Left ventricle myocardium inferior (tissue), 1 donor: ENCODE measurements at places on chromosomes 12 and 14. TPM values are rescaled to one million over a fixed set of nuclear protein-coding genes. Genes with fewer than 3 reads are reported as not detected.

GRCh38 chr12:6752167-6752920 lies 597 bp downstream of the MLF2 start:
- H3K27ac ChIP-seq, result peak overlapping the region; percentile 100
- H3K4me3 ChIP-seq, result peak overlapping the region; percentile 99
- H3K36me3 ChIP-seq, result peaks cover 44% of the 10 kb centered on the region
- no peaks in the 10 kb centered on the region for H3K27me3 ChIP-seq
- peaks cover 30% of the 10 kb centered on the region for H3K4me1 ChIP-seq
- peak; percentile 55 for DNase-seq

GRCh38 chr12:79409562-79409961 lies 281.2 kb downstream of the PAWR start:
- no peak for DNase-seq
- peaks cover 4% of the 10 kb centered on the region for H3K4me1 ChIP-seq
- no peaks in the 10 kb centered on the region for H3K27me3 ChIP-seq
- H3K27ac ChIP-seq, result no peak overlapping the region
- H3K36me3 ChIP-seq, result no peaks in the 10 kb centered on the region

- H3K36me3 ChIP-seq, result no peaks in the 10 kb centered on the region
- DNase-seq, result no peak
- no peak overlapping the region for H3K4me3 ChIP-seq
Measured at GRCh38 chr12:124758266-124759220, 105.1 kb downstream of the SCARB1 start.

DNA sequence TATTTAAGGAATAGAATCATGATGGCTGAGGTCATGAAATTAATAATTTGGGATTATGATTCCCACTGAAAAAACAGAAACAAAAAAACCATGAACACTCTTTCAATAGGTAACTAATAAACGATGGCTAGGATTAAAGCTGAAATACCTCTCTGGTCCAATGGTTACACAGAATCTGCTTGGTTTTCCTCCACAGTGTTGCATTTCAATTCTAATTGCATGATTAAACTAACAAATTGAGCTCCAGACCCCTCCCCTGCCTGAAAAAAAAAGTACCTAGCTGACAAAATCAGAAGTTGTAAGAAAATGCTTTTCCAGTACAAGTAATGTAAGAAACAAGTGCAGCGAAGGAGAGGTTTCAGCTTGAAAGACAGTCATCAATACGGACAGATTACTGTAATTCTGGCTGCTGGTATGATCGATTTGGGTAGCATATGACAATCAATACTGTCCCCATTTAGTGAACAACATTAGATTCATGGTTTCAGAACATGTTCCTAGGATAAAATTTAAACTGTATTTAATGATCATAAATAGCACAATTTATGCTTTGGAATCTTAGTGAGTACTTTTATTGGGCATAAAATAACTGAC lies 32.0 kb downstream of the INSM2 start:
- no peaks in the 10 kb centered on the region for H3K27me3 ChIP-seq
- H3K27ac ChIP-seq, result no peak overlapping the region
- H3K4me3 ChIP-seq, result no peak overlapping the region

Gene ANKRD52
- 25.1 TPM for total RNA-seq

GRCh38 chr14:88212691-88213090 lies 110.4 kb downstream of the KCNK10 start:
- no peak overlapping the region for H3K4me3 ChIP-seq
- no peaks in the 10 kb centered on the region for H3K4me1 ChIP-seq
- H3K27ac ChIP-seq, result no peak overlapping the region
- H3K36me3 ChIP-seq, result no peaks in the 10 kb centered on the region
- no peak for DNase-seq
- H3K27me3 ChIP-seq, result peaks cover 22% of the 10 kb centered on the region

DNA sequence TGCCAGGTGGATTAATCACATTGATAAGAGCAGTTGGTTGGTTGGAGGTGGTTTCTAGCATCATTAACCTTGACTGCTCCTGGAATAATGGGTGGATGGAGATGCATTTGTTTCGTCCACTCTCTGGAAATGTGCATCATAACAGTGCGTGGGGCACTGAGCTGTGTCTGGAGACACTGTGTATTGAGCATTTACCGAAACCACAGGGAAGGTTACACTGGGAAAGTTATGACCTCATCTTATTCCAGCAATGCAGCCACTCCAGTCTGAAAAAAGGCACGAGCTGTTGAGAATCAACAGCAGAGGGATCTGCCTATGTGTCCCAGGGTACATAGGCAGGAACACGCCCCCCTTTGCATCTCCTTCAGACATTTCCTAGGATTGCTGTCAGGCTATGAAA lies 27.2 kb downstream of the RNFT2 start:
- no peak for DNase-seq
- H3K4me3 ChIP-seq, result no peak overlapping the region
- H3K27ac ChIP-seq, result no peak overlapping the region
- H3K4me1 ChIP-seq, result no peaks in the 10 kb centered on the region

Gene LMBR1L
- 27.5 TPM for total RNA-seq

DNA sequence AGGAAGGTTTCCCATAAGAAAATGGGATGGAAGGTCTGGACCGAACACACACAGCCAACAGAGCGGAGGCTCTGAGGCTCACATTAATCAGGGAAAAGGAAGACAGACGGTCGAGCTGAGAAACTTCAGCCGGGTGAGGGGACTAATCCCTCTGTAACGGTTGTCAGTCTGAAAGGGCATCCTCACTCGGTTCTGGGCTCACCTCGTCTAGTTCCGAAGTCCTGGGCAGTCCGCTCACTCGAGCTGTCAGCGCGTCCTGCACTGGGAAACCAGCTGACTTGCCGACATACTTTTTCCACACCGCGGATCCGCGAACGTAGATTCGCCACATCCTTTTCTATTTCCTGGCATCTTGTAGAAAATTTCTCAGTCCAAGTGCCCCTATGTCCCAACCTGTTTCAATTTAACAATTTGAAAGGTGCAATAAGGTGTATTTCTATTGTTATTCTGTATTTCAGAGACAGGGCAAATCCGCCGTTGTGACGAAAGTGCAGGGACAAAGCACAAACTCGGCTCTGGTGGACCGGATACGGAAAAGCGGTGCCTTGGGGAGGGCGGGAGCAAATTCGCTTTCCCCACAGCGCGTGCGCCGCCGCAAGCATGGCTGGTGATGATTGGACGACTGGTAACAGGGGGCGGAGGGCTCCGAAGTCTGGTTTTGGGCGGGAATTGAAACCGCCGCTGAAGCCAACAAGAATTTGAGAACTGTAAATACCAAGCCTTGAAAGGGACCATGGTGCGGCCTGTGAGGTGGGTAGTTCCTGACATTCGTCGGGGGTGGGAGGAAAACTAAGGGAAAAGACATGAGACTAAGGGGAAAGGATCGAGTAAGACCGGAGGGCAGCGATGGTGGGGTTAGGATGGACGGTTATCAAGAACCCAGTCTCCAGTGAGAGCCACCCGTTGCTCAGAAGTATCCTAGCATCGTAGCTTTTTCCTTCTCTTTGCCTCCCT lies at the start of gene RAD51AP1:
Gene RAD51AP1, plus strand, starts transcription at position 684 of the 954 bp plus-strand sequence. Its CDS starts 50 bp downstream, at position 734.
- DNase-seq, result peak; percentile 92
- H3K27ac ChIP-seq, result peak within 1 kb of the TSS; percentile 96
- peak within 1 kb of the TSS; percentile 78 for H3K4me3 ChIP-seq
- H3K27me3 ChIP-seq, result no peaks in the 10 kb centered on the region
- peaks cover 18% of the 10 kb centered on the region for H3K36me3 ChIP-seq
- peaks cover 26% of the 10 kb centered on the region for H3K4me1 ChIP-seq

DNA sequence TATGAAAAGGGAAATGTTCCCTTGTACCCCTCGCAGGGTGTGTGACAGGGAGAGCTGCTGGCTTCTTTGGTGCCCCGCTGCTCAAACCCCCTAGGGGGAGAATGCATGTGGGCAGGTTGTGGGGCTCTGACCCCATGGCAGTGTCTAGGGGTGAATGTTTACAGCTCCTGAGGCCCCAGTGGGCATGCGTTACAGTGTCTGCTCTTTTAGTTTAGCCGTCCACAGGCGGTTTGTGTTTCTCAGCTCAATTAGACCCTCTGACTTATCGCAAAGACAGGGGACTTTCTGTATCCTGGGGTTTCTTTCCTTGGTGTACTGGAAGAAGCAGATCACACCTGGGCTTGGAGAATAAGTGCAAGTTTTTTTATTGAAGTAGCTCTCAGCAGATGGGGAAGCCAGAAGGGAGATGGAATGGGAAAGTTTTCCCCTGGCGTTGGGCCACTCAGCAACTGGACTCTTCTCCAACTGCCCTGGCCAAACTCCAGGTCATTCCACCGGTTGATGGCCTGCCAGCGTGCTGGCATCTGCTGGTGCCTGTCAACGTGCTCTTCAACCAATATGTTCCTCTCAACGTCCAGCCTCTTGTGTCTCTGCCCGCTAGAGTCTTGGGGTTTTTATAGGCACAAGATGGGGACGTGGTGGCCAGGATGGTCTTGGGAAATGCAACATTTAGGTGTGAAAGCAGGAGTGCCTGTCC lies 720.9 kb downstream of the FSCB start:
- H3K4me3 ChIP-seq, result no peak overlapping the region
- H3K36me3 ChIP-seq, result no peaks in the 10 kb centered on the region
- H3K27me3 ChIP-seq, result no peaks in the 10 kb centered on the region

Gene MON2
- total RNA-seq, result 17.2 TPM

GRCh38 chr12:52022841-52023181 lies 16.1 kb downstream of the TAMALIN start:
- H3K36me3 ChIP-seq, result no peaks in the 10 kb centered on the region
- H3K4me3 ChIP-seq, result peak overlapping the region; percentile 72
- peak overlapping the region; percentile 73 for H3K27ac ChIP-seq
- H3K27me3 ChIP-seq, result no peaks in the 10 kb centered on the region

DNA sequence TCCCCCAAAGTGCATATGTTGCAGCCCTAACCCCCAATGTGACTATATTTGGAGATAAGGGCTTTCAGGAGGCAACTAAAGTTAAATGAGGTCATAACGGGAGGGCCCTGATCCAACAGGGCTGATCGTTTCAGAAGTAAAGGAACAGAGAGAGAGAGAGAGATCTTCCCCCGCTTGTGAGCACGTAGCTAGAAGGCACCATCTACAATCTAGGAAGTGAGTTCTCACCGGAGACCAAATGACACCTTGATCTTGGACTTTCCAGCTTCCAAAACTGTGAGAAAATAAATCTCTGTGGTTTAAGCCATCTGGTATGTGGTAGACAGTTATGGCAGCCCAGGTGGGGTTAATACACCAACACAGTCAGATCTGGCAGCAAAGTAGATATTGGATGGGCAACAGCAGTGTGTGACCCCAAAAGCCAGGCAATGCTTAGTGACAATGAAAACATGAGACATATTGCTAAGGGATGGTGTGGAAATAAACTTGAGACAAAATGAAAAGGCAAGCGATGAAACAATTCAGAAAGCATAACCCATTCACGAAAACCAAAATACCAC lies 147.2 kb upstream of the GSC start:
- H3K4me3 ChIP-seq, result no peak overlapping the region
- no peaks in the 10 kb centered on the region for H3K36me3 ChIP-seq
- peaks cover 47% of the 10 kb centered on the region for H3K27me3 ChIP-seq
- H3K4me1 ChIP-seq, result no peaks in the 10 kb centered on the region
- H3K27ac ChIP-seq, result no peak overlapping the region
- DNase-seq, result no peak

Gene STYK1
- total RNA-seq, result not detected

Gene SMOC1
- 4.4 TPM for total RNA-seq

- no peaks in the 10 kb centered on the region for H3K27me3 ChIP-seq
- H3K4me1 ChIP-seq, result no peaks in the 10 kb centered on the region
- no peak overlapping the region for H3K27ac ChIP-seq
- H3K4me3 ChIP-seq, result no peak overlapping the region
- H3K36me3 ChIP-seq, result peaks cover 19% of the 10 kb centered on the region
- DNase-seq, result no peak
Measured at GRCh38 chr12:10861366-10861765, 12.1 kb upstream of the PRR4 start.

- no peak for DNase-seq
- no peaks in the 10 kb centered on the region for H3K27me3 ChIP-seq
- no peak overlapping the region for H3K27ac ChIP-seq
- no peaks in the 10 kb centered on the region for H3K36me3 ChIP-seq
Measured at GRCh38 chr14:70871863-70872677, 35.2 kb upstream of the PCNX1 start.

Gene ACOT2
- total RNA-seq, result 191 TPM

DNA sequence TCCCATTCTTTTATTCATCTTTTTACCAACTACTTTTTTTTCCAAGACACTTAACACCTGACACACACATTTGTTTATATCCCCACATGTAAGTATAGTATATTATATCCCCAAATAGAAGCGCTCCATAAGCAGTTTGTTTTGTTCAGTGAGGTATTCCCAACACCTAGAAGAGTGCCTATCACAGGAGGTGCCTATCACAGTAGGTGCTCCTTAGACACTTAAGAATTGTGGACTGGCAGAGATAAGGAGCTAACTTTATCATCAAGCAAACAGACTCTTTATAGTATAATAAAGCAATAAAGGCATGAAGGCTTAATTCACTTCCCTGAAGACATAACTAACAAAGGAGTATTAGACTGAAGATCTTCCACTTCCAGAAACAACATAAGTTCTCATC lies 29.1 kb downstream of the OSBPL8 start:
- H3K36me3 ChIP-seq, result peaks cover 9% of the 10 kb centered on the region
- no peak overlapping the region for H3K4me3 ChIP-seq
- no peak for DNase-seq
- H3K27me3 ChIP-seq, result no peaks in the 10 kb centered on the region
- peaks cover 39% of the 10 kb centered on the region for H3K4me1 ChIP-seq

- no peak overlapping the region for H3K27ac ChIP-seq
- H3K27me3 ChIP-seq, result peaks cover 35% of the 10 kb centered on the region
- peaks cover 6% of the 10 kb centered on the region for H3K4me1 ChIP-seq
- no peaks in the 10 kb centered on the region for H3K36me3 ChIP-seq
- no peak for DNase-seq
- H3K4me3 ChIP-seq, result no peak overlapping the region
Measured at GRCh38 chr14:99203801-99204200, 68.2 kb downstream of the BCL11B start.

GRCh38 chr14:68576031-68576430 lies 216.8 kb downstream of the ZFP36L1 start:
- H3K4me3 ChIP-seq, result no peak overlapping the region
- H3K27me3 ChIP-seq, result no peaks in the 10 kb centered on the region
- no peaks in the 10 kb centered on the region for H3K36me3 ChIP-seq
- peak overlapping the region; percentile 75 for H3K27ac ChIP-seq

DNA sequence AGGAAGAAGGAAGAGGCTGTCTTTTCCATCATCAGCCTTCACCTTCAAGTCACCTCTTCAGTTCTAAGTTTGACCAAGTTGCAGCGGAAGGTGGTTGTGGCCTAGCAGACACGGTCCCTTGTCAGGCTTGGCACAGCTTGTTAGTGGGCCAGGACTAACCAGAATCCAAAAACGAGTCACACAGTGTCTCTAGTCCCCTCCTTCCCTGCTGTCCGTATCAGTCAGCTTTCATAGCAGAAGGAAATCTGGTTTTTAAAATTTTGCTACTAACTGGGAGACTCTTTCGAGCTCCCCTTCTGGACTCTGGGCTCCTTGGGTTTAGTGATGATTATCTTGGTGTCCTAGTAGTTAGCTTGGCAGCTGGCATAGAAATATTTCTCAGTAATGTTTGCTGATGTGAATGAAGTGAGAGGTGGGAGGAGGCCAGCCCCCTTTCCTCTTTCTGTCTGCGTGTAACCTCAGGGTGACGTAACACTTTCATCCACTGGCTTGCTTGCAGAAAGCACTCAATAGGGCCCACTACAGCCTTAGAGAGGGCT lies 3.8 kb downstream of the ETV6 start:
- H3K27ac ChIP-seq, result peak overlapping the region; percentile 99
- no peaks in the 10 kb centered on the region for H3K36me3 ChIP-seq
- no peak for DNase-seq
- H3K4me3 ChIP-seq, result peak overlapping the region; percentile 86
- peaks cover 81% of the 10 kb centered on the region for H3K4me1 ChIP-seq
- H3K27me3 ChIP-seq, result no peaks in the 10 kb centered on the region
